Suppressor macrophage (primary cell): ENCODE measurements at places on chromosomes 5 and 9.

GRCh38 chr9:87063871-87064270, 116.6 kb upstream of the GAS1 start:
- DNase-seq = no peak

GRCh38 chr9:118108971-118109370, 404.8 kb downstream of the TLR4 start:
- DNase-seq = no peak

DNA sequence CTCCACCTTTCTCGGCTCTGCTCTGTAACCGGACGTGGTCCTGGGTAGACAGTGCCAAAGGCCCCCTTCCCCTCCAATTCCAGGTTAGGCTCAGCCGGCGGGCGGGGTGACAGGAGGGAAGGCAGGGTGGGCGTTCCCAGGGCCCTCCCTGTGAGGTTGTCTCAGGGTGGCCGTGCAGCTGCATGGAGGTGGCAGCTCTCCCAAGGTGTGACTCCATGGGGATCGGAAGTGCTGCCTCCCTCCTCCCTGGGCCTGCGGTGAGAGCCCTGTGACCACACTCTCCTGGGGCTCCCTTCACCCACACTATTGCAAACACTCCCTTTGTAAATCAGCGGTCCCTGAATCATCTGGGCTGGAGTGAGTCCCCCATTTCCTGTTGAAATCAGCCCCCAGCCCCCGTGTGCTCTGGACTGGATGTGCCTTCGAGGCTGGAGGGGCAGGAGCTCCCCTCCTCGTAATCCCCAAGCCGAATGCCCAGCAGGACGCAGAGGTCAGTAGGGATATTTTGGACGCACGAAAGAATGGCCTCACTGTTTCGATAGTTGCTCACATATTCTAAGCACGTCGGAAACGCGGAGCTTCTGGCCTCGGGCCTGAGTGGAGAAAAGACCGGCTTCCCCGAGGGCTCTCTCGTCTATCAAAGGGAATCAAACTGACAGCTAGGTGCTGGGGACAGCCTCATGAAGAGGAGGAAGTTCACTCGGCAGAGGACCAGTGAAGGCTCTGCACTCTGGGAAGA, 107.6 kb upstream of the COL5A1 start:
- DNase-seq = no peak

DNA sequence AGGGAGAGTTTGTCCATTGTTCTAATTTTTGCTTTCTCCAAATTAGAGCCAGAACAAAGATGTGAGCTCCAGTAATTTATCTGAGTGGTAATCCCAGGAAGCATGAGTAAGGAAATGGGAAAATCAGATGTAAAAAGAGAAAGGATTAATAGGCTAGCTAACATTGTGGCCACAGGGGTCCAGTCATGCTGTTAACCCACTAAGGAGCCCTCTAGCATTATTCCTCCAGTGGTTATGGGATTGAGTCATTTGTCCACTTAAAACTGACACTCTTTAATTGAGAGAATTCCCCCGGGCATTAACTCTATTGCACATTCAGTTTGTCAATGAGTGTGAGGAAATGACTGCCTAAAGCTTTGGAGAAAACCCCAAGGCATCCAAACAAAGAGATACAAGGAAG, 700.3 kb upstream of the TYRP1 start:
- no peak for DNase-seq

DNA sequence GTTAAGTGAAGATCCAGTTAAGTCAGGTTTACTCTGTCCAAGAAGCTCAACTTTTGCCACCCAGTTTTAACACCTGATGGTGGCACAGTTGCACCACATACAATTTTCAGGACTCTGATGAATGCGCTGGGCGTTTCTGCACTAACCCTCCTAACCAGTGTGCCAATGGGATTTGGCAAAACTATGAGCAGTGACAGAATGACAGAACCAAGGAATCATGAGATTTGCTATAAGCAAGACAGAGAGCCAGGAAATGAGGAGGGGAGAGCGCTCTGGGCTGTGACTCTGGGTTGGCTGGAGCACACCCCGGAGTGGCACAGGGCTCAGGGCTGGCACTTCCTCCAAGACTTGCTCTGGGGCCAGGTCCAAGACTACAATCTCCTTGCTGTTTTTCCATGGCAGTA, 84.1 kb downstream of the SH3PXD2B start:
- DNase-seq = no peak

GRCh38 chr5:87433945-87434344, 21.2 kb upstream of the CCNH start:
- DNase-seq = no peak

- DNase-seq = no peak
Measured at GRCh38 chr9:103037508-103038477, 42.7 kb downstream of the CYLC2 start.

DNA sequence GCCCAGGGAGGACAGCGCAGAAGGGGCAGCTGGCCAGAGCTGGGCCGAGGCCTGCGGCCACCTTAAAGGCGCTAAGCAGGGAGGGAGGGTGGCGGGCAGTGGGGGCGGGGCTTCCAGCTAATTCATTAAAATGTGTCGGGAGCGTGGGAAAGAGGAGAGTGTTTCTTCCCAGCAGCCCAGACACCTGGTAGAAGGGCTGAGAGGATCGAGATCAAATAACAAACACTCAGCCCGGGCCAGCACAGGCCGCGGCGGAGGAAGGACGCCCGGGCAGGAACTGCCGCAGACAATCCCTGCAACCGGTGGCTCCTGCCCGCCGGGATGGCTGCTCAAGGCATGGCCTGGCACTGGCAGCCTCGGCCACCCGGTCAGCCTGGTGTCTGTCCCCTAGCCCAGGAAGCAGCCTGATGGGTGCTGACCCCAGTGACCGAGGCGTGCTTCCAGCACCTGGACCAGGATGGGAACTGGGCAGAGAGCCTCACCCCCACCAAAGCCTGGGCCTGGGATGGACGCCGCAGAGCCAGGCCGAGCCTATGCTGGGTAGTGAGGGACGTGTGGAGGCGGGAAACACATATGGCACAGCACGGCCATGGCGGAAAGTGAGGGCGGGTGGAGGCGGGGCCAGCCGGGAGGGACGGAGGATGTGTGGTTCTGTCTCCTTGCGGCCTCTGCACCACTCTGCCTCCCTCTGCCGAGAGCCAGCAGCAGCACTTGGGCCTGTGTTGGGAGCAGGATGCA, 3.2 kb upstream of the NRARP start:
- peak; percentile 74 for DNase-seq

- no peak for DNase-seq
Measured at GRCh38 chr5:148873690-148874485, 47.5 kb downstream of the ADRB2 start.

DNA sequence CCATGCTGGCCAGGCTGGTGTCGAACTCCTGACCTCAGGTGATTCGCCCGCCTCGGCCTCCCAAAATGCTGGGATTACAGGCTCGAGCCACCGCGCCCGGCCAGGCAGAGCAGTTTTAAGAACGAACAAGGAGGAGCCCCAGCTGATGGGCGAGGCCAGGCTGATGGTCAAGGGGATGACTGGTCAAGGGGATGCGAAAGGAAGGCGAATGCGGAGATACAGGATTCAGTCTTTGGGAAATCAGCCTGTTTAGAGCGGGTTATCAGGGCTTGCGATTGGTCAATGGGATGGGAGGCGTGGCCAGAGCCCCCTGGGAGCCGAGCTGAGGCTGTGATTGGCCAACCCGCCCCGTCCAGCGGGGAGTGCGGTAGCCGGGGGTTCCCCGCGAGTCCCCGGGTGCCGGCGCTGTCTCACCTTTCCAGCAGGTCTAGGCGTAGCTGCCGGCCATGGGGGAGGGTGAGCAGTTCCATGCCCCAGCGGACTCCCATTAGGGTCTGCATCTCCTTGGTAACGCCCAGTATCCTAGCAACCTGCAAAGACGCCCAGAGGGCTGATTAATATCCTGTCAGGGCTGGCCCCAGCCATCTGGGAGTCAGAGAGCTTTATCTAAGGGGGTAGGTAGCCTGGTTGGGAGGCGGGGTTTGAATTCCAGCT, 7.5 kb upstream of the TOR2A start:
- no peak for DNase-seq

DNA sequence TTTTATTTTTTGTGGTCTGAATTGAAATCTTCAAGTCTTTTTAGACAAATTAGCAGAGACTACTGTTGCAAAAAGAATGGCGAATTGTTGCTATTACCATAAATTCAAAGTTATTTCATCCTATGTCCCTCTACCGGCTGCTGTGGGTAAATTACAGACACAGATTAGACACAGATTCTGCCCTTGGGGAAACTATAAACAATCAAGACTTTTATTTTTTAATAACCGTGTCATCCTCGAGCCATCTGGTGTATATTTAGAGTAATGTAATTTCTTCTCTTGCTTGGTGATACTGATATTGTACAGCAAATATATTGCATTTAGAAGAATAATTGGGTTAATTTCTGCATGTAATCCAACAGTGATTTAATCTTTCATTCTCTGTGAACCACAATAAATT, 228.0 kb upstream of the ADAMTSL1 start:
- DNase-seq = no peak

- DNase-seq = no peak
Measured at GRCh38 chr9:101594796-101595195, at the start of gene PPP3R2. PPP3R2 (minus strand) TSS chr9:101594969; CDS start chr9:101594921, 48 bp downstream.

GRCh38 chr5:113909782-113910181, 396.3 kb downstream of the YTHDC2 start:
- DNase-seq = no peak

- peak; percentile 9 for DNase-seq
Measured at GRCh38 chr9:129080298-129080600, 662 bp upstream of the DOLPP1 start.

DNA sequence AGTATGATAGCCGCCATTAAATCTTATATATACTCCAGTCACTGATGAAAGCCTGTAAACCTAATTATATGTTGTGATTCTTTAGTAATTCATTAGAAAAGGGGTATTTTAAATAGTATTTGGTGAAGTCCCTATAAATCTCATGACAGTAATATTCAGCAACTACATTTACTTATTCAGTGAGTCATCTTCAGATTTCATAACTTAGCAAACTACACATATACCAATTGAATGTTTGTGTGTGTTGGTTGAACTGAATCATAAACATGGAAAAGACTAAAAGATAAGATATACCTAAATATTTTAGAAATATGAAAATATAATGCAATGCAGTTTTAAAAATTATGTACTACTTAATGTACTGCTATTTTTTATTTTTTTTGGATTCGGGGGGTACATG, 1050.4 kb downstream of the MAT2B start:
- DNase-seq = no peak
